ENCODE measurements at places on chromosomes 7 and 10.
A peak's percentile ranks its signal among the peaks of the same experiment; 100 is the strongest.

DNA sequence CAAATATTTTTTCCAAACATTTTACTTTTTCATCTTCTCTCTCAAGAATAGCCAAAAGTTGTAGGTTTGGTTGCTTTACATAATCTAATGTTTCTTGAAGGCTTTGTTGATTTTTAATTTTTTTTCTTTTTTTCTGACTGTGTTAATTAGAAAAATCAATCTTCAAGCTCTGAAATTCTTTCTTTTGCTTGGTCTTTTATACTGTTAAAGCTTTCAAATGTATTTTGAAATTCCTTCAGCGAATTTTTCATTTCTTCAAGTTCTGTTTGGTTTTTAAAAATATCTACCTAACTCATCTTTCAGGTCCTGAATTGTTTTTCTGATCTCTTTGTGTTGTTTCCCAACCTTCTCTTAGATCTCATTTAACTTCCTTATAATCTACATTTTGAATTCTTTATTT lies 109.3 kb downstream of the SLC25A40 start:
- no peak for DNase-seq

- peak; percentile 44 for DNase-seq
Observed at GRCh38 chr7:55569797-55570196, 2.5 kb downstream of the VOPP1 start.

DNA sequence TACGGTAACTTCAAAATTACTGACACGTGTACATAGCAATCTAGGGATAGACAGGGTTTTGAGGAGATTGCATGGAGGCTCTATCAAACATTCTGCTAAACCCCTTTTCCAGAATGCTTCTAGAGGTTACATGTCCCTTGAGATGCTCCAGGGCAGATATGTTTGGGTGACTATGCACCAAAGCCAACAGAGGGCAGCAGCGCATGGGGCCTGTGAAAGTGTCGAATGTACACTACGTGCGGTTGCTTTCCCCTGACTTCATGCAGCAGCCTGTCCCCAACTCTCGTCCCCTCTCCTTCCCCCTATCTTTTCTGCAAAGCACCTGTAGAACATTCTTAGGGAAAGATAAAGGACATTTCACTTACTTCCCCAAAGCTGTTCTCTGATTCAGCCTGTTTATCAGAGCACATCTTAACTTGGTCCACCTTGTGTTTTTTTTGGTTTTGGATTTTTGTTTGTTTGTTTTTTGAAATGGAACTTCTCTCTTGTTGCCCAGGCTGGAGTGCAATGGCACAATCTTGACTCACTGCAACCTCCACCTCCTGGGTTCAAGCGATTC lies 90.2 kb downstream of the UBE3C start:
- DNase-seq = no peak

DNA sequence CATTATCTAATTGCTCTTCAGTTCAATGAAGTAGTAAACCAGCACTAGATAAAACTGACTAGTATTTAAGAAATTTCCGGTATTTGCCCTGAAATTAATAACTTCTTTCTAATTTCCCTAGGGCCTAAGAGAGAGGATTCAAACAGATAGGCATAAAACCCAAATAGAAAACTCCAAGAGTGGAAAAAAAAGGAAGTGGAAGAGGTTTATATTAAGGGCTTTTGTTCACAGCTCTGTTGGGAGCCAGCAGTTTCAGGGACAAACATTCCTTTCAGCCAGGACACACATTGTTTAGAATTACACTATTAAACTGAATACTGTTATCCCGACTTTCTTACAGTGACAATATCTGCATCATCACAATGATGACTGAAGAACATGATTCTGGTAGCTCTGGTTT lies 3.6 kb downstream of the ODAD2 start:
- no peak for DNase-seq

GRCh38 chr10:19772972-19773371 lies 43.3 kb upstream of the PLXDC2 start:
- no peak for DNase-seq

- no peak for DNase-seq
Observed at GRCh38 chr10:100612601-100613595, 77.2 kb downstream of the HIF1AN start.

- no peak for DNase-seq
Observed at GRCh38 chr7:91720260-91720937, 160.1 kb downstream of the MTERF1 start.

- no peak for DNase-seq
Observed at GRCh38 chr7:36978461-36978860, 254.2 kb upstream of the AOAH start.

DNA sequence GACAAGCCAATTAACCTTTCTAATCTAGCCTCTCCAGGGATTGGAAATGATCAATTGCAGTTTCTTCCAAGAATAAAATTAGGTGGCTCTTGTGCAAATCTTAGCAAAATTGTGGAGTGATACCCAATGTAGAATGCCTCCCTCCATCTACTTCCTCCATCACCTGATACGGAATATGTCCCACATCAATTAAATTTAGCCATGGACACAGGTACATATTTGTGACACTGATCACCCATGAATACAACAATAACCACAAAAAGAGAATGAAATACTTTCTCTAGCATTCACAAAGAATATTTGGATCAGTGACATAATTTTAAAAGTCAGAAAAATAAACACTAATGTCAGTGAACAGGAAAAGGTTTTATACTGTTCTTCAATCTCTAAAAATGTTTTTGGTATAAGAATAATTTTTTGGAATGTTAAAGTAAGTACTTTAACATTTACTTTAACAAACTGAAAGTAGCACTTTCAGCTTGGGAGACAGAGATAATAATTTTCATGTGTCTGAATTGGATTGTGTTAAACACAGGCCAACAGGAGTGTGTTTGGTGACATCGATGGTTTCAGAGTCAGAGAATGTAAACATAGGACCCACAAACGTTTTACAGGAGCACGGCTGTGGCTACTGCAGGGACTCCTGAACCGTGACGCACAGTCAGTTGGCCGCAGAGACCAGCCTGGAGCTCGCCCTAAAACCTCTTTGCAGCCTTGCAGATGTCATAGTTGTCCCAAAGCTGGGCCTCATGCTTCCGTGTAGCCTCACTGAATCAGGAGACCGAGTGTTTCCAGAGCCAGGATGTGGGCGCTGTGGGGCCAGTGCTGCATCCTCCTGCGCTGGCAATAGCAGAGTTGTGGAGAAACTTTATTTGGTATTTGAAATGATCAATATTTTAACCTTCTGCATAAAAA lies 7.2 kb downstream of the RBM20 start:
- DNase-seq = no peak

- DNase-seq = no peak
Observed at GRCh38 chr7:2006231-2006771, 226.4 kb downstream of the MAD1L1 start.

GRCh38 chr10:6348096-6348874 lies 145.6 kb downstream of the PFKFB3 start:
- DNase-seq = peak; percentile 49

GRCh38 chr10:18500576-18500975 lies 150.8 kb downstream of the NSUN6 start:
- no peak for DNase-seq

GRCh38 chr7:14294637-14295036 lies 305.2 kb upstream of the ETV1 start:
- DNase-seq = no peak

- no peak for DNase-seq
Observed at GRCh38 chr7:333393-333764, 43.4 kb downstream of the FOXL3 start.

DNA sequence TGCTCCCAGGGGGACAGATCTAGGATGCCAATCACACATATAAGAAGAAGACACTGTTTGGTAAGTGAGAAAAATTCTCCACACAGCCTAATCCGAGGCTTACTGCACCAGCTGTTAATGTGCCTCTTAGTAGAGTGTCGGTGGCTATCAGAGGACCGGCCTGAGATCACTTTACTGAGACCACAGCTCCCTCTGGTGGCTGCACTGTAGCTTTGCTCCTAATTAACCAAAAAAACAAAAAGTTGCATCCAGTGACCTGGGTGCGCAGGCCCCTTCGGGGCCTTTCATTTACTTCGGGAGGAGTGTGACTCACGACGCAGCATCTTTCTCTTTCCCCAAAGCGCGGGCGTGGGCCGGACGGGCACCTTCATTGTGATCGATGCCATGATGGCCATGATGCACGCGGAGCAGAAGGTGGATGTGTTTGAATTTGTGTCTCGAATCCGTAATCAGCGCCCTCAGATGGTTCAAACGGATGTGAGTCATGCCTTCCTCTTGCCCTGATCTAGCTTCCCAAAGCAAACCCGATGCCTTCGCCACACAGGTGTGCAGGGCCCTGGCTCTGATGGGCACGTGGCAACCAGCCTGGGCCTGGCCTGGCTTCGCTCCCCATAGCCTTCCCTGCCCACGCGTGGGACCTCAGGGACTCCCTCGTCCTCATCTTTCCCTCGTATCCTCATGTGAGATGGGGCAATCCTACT lies 56.7 kb downstream of the MKI67 start:
- peak; percentile 65 for DNase-seq

- no peak for DNase-seq
Observed at GRCh38 chr7:150847536-150847935, 4.8 kb upstream of the AOC1 start.

GRCh38 chr10:43130770-43131171 lies 7.5 kb upstream of the CSGALNACT2 start:
- no peak for DNase-seq

DNA sequence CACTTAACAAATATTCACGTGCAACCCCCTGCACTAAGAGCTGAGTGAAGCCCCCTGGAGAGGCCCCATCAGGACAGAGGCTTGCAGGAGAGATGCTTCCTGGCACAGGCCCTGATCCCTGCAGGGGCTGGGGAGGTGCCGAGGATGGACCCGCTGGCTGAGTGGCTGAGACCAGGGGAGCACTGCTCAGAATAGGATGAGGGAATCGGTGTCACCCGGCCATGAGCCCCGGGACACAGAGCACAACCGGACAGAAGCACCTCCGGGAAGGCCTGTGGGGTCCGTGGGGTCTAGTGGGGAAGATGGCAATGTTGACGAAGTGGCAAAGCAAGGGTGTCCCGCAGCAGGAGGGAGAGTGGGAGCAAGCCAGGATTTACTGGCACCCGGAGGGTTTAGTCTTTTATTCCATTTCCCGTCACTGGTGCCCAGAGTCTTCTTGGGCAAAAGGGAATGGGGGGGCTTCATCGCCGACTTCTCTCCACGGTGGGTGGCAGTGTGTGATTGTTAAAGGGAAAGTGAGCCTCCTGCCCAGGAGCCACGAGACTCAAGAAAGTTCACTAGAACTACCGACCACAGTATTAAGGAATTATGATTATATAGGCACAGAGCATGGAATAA lies 140.7 kb downstream of the ADARB2 start:
- DNase-seq = no peak

DNA sequence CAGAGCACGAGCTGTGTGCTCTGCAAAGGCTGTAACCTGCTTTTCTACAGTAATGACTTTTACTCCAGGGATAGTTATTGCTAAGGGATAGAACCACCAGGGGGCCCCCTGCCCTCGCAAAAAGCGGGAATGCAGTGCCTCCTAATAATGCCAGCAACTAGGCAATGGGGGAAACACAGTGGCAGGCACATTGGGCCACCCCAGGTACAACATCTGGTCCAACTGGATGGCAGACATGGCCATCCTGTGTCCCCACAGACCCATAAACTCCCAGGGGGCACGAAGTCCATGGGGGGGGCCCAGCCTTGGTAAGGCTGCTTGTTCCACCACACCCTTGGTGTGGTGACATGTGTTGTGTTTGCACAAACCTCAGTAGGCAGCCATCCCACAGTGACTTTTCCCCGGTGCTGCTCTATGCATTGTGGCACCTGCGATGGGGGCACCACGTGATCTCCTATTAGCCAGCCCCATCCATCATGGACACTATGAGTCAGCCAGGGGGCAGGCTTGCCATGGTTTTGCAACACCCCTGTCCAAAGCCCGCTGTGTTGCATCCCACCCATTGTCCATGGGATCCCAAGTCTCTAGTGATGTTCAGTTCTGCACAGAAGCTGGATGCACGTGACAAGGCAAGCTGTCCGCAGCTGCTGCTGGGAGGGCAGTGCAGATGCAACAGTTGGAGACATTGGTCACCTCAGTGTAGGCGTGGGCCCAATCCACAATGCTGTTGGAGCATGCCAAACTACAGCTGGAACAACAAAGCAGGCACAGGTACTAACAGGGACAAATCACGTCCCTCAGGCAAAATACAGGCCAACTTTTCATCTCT lies 84.0 kb downstream of the ANLN start:
- no peak for DNase-seq

- DNase-seq = no peak
Observed at GRCh38 chr10:98023024-98023423, 7.4 kb downstream of the CRTAC1 start.

- no peak for DNase-seq
Observed at GRCh38 chr7:157464111-157464970, 127.5 kb downstream of the DNAJB6 start.

DNA sequence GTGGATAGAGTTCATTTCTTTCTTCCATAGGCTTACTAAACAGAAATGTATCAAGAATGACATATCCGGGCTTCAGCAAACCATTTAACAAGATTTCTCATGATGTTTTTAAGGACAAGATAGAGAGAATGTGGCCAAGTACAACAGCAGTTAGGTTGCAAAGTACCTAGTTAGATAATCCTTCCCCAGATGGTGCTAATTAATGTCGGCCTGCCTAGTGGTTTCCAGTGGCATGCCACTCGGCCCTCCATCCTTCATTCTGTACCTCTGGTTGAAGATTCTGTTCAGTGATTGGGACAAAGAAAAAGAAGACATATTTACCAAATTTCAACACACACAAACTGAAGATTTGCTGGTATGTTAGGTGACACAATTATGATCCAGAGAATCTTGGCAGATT lies 212.1 kb downstream of the MACC1 start:
- DNase-seq = no peak

DNA sequence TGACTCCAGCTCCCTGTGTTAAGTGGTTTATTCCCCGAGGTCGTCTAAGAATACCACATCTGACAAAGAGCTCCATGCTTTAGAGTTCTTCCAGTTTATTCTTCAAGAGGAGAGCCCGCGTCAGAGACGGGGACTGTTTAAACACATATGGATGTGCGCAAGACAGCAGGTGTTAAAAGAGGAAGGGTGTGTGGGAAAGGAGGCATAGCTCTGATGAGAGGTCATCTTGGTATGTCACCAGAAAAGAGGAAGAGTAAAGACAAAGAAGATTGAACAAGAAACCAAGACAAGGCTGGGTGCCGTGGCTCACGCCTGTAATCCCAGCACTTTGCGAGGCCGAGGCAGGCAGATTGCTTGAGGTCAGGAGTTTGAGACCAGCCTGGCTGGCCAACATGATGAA lies 258.7 kb downstream of the CCDC3 start:
- DNase-seq = no peak

DNA sequence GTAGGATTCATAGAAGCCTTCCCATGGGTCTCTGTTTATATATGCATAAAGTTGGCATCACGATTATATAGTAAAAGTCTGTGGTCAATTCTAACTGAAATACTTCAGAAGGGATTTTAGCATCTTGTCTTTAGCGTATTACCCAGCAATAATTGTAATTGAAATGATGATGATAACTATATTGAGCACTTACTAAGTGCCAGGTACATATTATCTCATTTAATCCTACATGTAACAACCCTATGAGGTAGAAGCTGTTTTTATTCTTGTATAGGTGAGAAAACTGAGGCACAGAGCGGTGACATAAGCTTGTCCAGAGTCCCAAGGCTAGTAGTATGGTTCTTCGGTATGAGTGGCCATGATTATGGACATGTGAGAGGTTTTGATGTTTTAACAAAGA lies 33.8 kb downstream of the PANK1 start:
- no peak for DNase-seq

GRCh38 chr7:103810112-103810744 lies 179.2 kb downstream of the RELN start:
- no peak for DNase-seq

GRCh38 chr10:129932182-129932581 lies 31.9 kb downstream of the EBF3 start:
- no peak for DNase-seq
